GOT3 (cell line): ENCODE measurements at places on chromosomes 4 and X.

DNA sequence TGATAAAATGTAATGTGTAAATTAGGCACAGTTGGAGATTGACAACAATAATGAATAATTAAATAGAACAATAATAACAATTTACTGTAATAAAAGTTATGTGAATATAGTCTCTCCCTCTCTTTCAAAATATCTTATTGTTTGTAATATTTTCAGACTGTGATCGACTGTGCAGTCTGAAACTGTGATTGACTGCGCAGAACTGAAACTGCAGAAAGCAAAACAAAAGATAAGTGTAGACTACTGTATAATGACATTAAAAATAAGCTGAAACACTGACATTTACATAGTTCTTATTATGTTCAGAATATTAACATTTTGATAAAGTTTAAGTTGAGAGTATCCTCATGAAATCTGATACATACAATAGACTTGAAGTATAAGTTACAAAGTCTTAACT is 371.0 kb downstream of the CCSER1 start:
- no peak for DNase-seq

GRCh38 chr4:103996637-103997036 is 276.9 kb upstream of the TACR3 start:
- no peak for DNase-seq

GRCh38 chr4:951594-952468 is 19.6 kb downstream of the TMEM175 start:
- no peak for DNase-seq

GRCh38 chr4:3337811-3338210 is 45.0 kb downstream of the RGS12 start:
- DNase-seq, result no peak

- DNase-seq, result no peak
These were observed 162.9 kb downstream of the SMIM20 start for GRCh38 chr4:26076896-26077295.

GRCh38 chrX:45196701-45197100 is 4.0 kb downstream of the DIPK2B start:
- DNase-seq, result no peak

GRCh38 chr4:134144337-134144736 is 57.3 kb downstream of the PABPC4L start:
- DNase-seq, result no peak

DNA sequence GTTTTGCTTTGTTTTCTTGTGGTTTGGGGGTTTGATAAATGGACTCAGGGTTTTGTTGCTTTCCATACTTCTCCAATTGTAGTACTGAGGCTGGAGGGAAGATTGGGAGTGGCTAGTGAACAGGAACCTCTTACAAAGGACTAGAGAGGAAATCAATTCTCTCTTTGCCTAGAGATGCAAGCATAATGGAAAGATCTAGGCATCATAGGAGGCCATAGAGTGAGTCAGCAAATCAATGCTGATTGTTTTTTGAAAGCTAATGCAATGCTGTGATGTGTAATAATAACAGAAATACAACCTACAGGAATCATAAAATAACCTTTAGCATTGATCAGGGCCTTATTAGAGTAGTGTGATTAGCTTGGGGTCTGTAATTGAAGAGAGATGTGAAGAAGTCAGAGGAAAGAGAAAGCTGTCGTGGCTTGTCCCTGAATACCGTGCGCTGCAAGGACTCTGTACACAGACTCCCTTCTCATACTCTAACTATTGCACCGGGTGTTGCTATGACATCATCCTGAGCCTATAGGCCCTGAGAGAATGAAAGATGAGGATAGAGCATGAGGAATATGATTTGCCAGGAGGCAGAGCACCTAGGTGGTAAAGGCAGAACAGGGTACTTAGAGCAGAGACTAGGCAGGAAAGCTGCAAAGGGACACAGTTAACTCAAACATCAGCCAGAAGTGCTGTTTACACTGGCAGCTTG is 29.3 kb upstream of the GPR101 start:
- DNase-seq, result no peak

- no peak for DNase-seq
These were observed 1943.9 kb upstream of the IGFBP7 start for GRCh38 chr4:59054086-59054485.

- DNase-seq, result no peak
These were observed 3.8 kb upstream of the ADH1B start for GRCh38 chr4:99324979-99325378.

GRCh38 chr4:74619931-74620702 is 174.2 kb downstream of the BTC start:
- no peak for DNase-seq

GRCh38 chr4:187541666-187542065 is 453.9 kb upstream of the ZFP42 start:
- no peak for DNase-seq

DNA sequence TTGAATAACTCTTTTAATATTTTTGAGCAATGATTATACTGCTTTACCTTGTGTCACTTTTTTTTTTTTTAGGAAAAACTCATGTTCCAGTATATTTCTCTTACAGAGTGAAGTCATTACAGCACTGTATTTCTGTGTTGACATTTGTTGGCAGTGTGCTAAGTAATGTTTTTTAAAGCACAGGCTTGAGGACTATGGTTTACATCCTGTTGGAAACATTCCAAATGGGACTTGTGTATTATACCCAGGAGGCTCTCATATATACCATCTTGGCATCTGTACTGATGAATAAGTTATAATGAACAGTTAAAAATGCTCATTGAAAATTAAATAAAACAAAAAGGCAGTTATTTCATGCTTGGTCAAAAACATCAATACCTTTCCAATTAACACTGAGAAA is 33.8 kb downstream of the CEP44 start:
- DNase-seq, result no peak

GRCh38 chrX:40130207-40130606 is 32.4 kb upstream of the BCOR start:
- no peak for DNase-seq

GRCh38 chr4:53537606-53538005 is 53.7 kb downstream of the LNX1 start:
- no peak for DNase-seq

GRCh38 chr4:4853371-4853823 is 6.1 kb upstream of the MSX1 start:
- DNase-seq, result no peak

GRCh38 chrX:46812445-46812844 is 24.4 kb upstream of the RP2 start:
- no peak for DNase-seq

GRCh38 chr4:54384563-54384962 is 155.5 kb downstream of the PDGFRA start:
- no peak for DNase-seq

- no peak for DNase-seq
These were observed 70.4 kb upstream of the USP9X start for GRCh38 chrX:41014776-41015360.

- DNase-seq, result no peak
These were observed 12.5 kb upstream of the KLF8 start for GRCh38 chrX:56219700-56220099.

GRCh38 chr4:184844742-184845141 is 19.0 kb upstream of the ACSL1 start:
- no peak for DNase-seq

- DNase-seq, result no peak
These were observed 258.5 kb upstream of the GIMD1 start for GRCh38 chr4:106627051-106627450.

DNA sequence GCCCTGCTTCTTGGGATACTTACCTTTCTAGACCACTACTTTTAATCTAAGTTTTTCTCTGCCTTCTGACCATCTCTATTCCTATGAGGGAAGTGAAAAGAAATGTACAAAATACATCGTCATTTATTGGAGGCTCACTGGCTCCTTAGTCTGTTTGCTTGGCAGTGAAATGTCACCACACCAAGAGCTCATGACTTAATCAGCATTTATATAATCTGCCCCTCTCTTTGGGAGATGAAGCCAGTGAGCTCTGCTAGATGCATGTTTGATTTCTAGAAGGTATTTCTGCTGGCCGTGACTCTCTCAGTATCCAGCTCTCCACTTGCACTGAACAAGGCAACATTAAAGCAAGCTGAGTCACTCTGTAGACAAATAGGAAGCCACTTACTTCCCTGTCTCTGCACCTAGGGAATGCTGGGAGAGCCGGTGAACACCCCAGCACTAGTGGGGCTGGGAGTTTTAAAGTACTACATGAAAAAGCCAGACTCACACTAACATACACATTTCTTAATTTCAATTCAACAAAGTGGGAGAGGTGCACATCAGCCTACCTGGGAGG is 79.1 kb downstream of the MID1IP1 start:
- no peak for DNase-seq

- no peak for DNase-seq
These were observed 331.0 kb upstream of the EMCN start for GRCh38 chr4:100848841-100849240.

DNA sequence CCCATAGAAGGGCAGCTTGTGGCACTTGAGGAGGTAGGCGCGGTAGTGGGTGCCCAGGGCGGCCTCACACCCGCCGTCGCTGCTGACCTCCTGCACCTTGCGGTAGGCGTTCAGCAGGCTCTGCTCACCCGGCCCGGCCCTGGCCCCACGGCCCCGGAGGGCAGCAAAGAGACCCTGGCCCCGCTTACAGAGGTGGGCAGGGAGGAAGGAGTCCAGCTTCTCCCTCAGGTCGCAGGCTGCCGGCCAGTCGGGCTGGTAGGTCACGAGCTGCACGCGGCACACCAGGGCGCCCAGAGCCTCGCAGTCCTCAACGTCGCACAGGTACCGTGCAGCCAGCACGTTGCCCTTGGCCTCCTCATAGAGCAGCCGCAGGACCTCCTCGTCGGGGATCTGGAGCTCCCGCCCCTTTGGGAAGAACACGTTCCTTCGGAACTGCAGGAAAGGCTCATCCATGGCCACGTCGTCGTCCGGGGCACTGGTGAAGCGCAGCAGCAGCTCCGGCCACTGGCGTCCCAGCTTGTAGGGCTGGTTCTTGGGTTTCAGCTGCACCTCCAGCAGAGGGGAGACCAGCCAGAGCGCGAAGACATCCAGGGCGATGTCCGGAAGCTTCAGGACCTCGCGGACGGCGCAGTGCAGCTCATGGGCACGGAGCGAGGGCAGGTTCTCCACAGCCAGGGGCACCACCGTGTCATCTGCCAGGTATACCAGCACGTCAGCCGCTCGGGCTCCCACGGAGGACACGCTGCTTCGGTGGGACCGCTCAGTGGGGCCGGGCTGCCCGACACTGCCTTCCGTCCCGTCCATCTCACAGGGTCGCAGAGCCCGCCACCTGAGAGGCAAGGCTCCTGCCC is 17.1 kb upstream of the LAS1L start:
- DNase-seq, result no peak

GRCh38 chr4:36374836-36375511 is 93.6 kb downstream of the DTHD1 start:
- no peak for DNase-seq

GRCh38 chr4:46804781-46805413 is 104.1 kb downstream of the COX7B2 start:
- no peak for DNase-seq

GRCh38 chr4:37188100-37188499 is 56.4 kb upstream of the NWD2 start:
- DNase-seq, result no peak

GRCh38 chrX:55196688-55197087 is 23.5 kb upstream of the PAGE5 start:
- DNase-seq, result no peak

DNA sequence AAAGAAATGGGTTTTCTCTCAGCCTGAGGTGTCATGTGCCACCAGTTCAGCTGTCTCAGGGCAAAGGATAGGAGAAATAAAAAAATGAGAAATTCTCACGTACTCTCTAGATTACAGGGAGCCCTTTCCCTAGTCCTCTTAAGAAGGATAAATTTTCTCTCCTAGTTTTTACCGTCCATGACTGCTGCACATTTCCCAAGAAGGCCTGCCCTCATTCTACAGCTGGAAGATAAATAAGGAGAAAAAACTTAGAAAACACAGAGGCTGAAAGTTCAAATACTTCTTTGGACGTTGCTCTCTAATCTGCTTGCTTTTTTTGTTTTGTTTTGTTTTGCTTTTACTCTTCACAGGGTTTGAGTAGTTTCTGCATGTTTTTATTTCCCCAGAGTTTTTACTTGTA is 211.9 kb downstream of the DCAF12L2 start:
- DNase-seq, result no peak

DNA sequence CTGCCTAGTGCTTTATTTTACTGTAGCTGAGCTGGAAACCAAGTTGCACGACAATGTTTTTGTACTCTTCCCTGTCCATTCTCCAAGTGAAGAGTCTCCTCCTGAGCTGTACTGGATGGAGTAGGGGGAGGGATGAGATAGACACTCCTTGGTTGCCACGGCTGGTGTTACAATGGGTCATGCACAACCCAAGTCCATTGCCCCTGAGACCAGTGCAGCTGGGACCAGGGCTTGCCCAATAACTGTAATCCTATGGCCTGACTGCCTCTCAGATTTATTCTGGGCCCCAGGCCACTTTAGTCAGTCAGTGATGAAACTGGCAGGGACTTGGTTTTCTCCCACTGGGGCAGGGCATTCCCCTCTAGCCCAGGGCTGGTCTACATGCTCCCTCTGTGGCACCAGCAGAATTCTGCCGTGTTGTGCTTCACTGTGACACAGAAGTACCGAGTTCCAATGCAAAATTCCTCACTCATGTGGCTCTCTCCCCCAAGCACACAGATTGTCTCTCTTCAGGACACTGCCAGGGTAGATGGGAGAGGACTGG is 203.3 kb upstream of the PCDH18 start:
- no peak for DNase-seq
